ENCODE measurements at places on chromosomes 7 and 10. TPM values are rescaled to one million over a fixed set of nuclear protein-coding genes. Genes with fewer than 3 reads are reported as not detected.

DNA sequence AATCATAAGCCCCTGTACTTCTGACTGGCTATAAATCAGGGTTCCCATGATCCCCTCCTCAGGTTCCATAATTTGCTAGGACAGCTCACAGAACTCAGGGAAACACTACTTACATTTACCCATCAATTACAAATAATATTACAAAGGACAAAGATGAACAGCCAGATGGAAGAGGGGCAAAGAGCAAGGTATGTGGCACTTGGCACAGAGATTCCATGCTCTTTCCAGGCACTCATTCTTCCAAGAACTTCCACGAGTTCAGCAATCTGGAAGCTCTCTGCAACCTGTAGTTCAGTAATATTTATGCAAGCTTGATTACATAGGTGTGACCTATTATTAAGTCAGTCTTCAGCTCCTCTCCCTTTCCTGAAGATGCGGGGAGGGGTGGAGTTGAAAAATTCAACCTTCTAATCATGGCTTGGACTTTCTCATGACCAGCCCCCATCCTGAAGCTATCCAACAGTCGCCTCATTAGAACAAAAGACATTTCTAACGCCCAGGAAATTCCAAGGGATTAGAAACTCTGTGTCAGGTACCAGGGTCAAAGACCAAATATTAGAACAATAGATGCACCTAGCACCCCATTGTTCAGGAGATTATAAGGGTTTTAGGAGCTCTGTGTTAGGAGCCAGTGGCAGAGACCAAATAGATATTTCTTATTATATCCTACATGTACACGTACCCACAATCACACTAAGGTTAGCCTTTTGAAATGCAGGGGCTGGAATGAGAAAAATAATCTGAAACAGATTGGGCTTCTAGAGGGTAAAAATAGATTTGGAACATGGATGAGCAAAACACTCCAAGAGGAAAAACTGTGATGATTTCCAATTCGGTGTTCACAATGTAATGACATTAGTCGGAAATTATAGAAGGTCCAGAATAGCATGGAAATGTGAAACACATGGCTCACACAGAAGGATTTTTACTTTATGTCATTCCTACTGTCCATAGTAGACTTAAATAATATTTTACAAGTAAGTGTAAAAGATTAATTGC is 7.0 kb downstream of the ANKMY2 start:
- H3K27ac ChIP-seq = no peak overlapping the region
- peaks cover 13% of the 10 kb centered on the region for H3K4me1 ChIP-seq
- H3K4me3 ChIP-seq = no peak overlapping the region
- H3K36me3 ChIP-seq = no peaks in the 10 kb centered on the region
- no peak for DNase-seq

DNA sequence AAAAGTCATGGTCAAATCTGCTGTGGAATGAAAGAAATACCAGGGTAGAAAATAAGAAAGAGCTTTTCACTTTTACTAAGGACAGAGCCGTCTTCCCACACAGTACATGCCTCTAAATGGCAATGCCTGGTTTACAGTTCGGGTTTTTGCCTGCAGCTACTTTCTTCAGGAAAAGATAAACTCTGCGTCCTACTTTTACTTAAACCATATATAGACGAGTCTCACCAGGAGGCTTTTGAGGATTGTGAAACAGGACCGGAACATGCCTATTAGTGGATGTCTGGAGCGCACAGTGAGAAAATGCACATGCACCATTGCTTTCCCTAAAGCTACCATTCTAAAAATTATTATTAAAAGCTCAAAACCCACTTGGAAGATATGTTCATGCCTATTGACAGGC is 70.5 kb downstream of the KLF6 start:
- no peak for DNase-seq
- H3K4me3 ChIP-seq = no peak overlapping the region
- H3K27me3 ChIP-seq = no peaks in the 10 kb centered on the region
- no peaks in the 10 kb centered on the region for H3K36me3 ChIP-seq
- no peak overlapping the region for H3K27ac ChIP-seq

GRCh38 chr7:107145067-107145838 is 23.6 kb upstream of the HBP1 start:
- no peaks in the 10 kb centered on the region for H3K27me3 ChIP-seq
- no peak overlapping the region for H3K27ac ChIP-seq
- H3K36me3 ChIP-seq = no peaks in the 10 kb centered on the region

DNA sequence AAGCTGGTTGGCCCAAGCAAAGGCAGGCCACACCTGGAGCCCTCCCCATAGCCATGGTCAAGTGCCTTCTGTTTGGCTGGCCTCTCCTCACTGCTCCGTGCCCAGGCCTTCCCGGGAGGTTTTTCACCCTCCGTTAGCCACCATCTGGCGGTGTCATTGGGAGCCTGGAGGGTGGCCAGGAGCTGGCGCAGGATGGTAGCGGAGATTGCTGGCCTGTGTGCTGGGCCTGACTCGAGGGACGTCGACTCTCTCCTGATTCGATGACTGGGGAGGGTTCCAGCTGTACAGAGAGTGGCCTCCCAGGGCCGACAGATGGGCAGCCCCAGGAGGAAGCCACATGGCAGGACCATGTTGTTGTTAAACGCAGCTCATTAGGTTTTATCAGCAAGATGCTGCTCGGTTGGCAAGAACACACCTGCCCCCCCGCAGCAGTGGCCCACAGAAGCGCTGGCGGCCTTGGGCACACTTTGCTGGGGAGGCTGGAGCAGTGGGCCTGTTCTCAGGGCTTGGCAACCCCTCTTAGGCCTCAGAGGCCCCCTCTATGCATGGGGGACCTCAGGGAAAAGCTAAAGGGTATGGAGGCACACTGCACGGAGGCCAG is 64.0 kb upstream of the CACUL1 start:
- no peak overlapping the region for H3K4me3 ChIP-seq
- peaks cover 25% of the 10 kb centered on the region for H3K4me1 ChIP-seq
- DNase-seq = peak; percentile 95

GRCh38 chr10:56096226-56096517 is 264.9 kb downstream of the ZWINT start:
- H3K4me3 ChIP-seq = no peak overlapping the region
- H3K27me3 ChIP-seq = no peaks in the 10 kb centered on the region
- H3K36me3 ChIP-seq = no peaks in the 10 kb centered on the region
- DNase-seq = no peak
- no peak overlapping the region for H3K27ac ChIP-seq

DNA sequence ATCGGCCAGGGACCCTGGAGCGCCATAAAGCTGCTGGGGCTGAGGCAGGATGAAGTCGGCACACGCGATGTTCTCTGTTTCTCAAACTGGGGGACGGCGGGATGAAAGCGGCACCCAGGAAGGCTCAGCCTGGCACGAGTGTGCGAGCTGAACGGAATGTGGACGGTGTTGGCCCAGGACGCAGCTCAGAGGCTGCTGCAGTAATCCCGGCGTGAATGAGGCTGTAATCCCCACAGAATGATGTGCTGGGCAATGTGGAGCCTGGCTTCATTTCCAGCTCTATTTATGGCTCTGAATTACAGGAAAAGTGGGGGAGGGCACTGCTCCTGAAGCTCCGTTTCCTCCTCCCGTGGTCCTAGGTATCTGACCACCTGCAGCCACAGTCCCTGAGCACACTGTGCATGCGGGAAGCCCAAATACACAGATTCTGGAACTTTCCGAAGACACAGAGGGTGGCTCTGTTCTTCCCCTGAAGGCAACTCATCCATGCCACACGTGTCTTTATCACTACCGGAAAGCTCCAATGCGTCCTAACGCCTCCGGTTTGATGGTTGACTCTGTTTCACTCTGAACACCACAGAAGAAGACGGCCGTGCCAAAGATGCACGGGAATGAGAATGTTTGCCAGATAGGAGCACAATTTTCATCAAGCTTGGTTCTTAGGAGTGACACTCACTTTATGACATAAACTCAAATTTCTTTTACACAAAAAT is 37.6 kb downstream of the KLF6 start:
- DNase-seq = no peak
- no peaks in the 10 kb centered on the region for H3K27me3 ChIP-seq
- H3K27ac ChIP-seq = peak overlapping the region; percentile 64

DNA sequence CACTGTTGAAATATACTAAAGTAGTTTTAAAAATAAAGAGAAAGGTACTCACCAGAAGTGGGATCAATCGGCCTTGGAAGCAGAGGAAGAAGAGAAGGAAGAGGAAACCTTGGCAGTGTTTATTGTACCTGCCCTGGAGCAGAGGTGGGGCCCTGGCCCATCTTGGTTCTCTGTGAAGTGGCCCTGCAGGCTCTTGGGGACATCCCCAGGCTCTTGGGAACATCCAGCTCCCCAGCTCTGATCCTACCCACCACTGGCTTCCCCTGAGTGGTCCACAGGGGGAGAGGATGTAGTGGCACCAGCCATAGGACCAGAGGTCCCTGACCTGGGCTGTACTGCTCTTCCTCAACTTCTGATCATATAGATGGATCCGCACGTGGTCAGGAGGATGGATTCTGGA is 22.3 kb upstream of the RET start:
- no peaks in the 10 kb centered on the region for H3K27me3 ChIP-seq
- no peak overlapping the region for H3K4me3 ChIP-seq
- peaks cover 11% of the 10 kb centered on the region for H3K4me1 ChIP-seq
- no peaks in the 10 kb centered on the region for H3K36me3 ChIP-seq

DNA sequence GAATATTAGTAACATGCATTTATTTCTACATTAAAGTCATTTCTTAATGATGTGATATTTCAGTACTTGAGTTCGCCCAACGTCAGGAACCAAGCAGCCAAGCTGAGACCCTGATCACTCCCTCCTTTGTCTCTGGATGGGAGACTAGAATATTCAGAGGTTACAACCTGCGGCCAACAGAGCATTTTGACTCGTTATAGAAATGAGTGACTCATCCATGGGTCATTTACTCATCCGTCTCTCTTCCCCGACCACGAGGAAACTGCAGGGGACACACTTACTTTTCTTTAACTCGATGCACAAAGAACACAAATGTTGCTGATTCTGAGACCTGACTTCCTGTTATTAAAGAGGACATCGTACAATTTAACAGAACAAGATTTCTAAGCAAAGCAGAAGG is 343.3 kb downstream of the FRMD4A start:
- DNase-seq = no peak
- H3K36me3 ChIP-seq = no peaks in the 10 kb centered on the region
- peaks cover 20% of the 10 kb centered on the region for H3K4me1 ChIP-seq
- no peaks in the 10 kb centered on the region for H3K27me3 ChIP-seq
- peak overlapping the region; percentile 13 for H3K27ac ChIP-seq
- H3K4me3 ChIP-seq = no peak overlapping the region

GRCh38 chr7:137390076-137390475 is 46.5 kb upstream of the PTN start:
- H3K36me3 ChIP-seq = peaks cover 9% of the 10 kb centered on the region
- no peak for DNase-seq
- H3K4me1 ChIP-seq = no peaks in the 10 kb centered on the region
- no peak overlapping the region for H3K4me3 ChIP-seq
- no peaks in the 10 kb centered on the region for H3K27me3 ChIP-seq
- H3K27ac ChIP-seq = no peak overlapping the region

GRCh38 chr10:100982916-100983830 is 4.1 kb downstream of the MRPL43 start:
- no peaks in the 10 kb centered on the region for H3K27me3 ChIP-seq
- no peak for DNase-seq
- peaks cover 22% of the 10 kb centered on the region for H3K4me1 ChIP-seq
- H3K4me3 ChIP-seq = no peak overlapping the region

DNA sequence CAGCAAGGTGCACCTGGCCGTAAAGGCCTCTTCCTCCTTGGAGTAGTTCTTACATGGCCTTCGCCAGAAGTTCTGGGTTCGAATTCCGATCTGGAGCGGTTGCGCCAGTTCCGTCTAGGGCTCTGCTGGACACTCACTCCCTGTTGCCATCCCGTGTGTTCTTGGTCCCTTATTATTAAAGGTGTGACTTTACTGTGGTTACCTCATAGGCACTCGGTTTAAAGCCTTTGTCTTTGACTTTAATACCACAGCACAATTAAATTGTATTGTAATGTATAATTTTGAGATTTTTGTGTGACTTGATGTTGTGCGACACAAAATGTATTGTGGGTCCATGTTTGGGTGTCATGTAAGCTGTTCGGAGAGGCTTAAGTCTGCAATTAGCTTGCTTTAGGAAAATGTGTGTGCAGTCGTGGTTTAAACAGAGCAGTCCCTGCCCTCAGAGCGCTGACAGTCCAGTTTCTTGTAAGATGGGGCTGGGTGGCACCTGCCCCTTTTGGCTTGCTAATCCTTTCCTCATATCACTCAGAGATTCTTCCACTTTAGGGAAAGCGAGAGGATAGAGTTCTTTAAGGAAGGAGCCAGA is 919 bp downstream of the INPP5F start:
- H3K4me3 ChIP-seq = peak overlapping the region; percentile 81
- H3K27ac ChIP-seq = peak overlapping the region; percentile 71
- peaks cover 18% of the 10 kb centered on the region for H3K4me1 ChIP-seq
- H3K36me3 ChIP-seq = no peaks in the 10 kb centered on the region

DNA sequence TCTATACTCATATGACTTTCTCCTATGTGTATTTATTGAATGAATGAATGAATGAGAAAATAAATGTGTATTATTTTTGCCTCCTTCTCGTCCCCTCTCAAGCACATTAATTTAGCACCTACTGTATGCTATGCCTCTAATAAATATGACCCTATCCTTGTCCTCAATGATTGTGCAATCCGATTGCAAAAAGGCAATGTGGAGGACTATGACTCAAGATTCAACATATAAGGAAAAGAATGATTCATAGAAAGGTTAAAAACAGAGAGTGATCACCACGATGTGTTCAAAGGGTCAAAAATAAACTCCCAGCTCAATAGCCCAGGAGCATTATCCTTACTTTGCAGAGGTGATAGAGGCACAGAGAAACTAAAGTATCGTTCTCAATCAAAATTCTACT is 322.8 kb upstream of the SORCS1 start:
- H3K4me3 ChIP-seq = no peak overlapping the region
- H3K27ac ChIP-seq = no peak overlapping the region
- H3K36me3 ChIP-seq = no peaks in the 10 kb centered on the region
- no peak for DNase-seq

DNA sequence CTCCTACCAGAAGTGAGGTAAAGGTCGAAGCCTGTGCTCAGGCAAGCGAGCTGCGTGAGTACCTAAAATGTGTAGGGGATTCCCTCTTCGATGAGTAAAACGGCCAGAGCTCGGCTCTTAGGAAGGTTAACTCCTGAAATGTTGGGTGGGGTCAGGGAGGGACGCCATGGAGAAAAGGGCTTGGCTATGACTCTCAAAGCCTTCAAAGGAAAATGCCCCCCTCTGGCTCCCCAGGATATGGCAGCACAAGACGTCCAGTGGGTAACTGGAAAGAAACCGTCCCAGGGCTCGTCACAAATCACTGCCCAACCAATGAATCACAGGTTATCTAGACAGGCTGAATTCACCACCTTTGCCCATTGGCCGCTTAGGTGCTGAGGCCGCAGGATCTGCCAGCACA is 58.0 kb downstream of the CALML3 start:
- H3K4me1 ChIP-seq = peaks cover 33% of the 10 kb centered on the region
- no peaks in the 10 kb centered on the region for H3K27me3 ChIP-seq
- H3K4me3 ChIP-seq = no peak overlapping the region

GRCh38 chr10:113965683-113966082 is 78.0 kb upstream of the ADRB1 start:
- H3K4me3 ChIP-seq = no peak overlapping the region
- no peak for DNase-seq
- H3K27ac ChIP-seq = no peak overlapping the region
- H3K27me3 ChIP-seq = no peaks in the 10 kb centered on the region
- H3K36me3 ChIP-seq = no peaks in the 10 kb centered on the region

The UFSP1 gene
- total RNA-seq = 7.4 TPM

The SPRN gene
- total RNA-seq = not detected

The EPO gene
- not detected for total RNA-seq

The GRB10 gene
- total RNA-seq = 99.2 TPM

The CRHR2 gene
- total RNA-seq = not detected

The SPDYE2 gene
- total RNA-seq = not detected

The CDC14C gene
- not detected for total RNA-seq

The C7orf57 gene
- not detected for total RNA-seq

The MARCHF5 gene
- 24.2 TPM for total RNA-seq

The PRSS37 gene
- total RNA-seq = not detected

The TLL2 gene
- 0.13 TPM for total RNA-seq

The TSPAN33 gene
- total RNA-seq = 20.4 TPM

The PGAM2 gene
- 5.9 TPM for total RNA-seq

The CD36 gene
- total RNA-seq = 137 TPM

The ZNF804B gene
- total RNA-seq = 29.7 TPM

The NEURL1 gene
- not detected for total RNA-seq

Measured in thyroid gland (tissue), 4 donors.